ENCODE measurements at places on chromosomes 13 and 19.

DNA sequence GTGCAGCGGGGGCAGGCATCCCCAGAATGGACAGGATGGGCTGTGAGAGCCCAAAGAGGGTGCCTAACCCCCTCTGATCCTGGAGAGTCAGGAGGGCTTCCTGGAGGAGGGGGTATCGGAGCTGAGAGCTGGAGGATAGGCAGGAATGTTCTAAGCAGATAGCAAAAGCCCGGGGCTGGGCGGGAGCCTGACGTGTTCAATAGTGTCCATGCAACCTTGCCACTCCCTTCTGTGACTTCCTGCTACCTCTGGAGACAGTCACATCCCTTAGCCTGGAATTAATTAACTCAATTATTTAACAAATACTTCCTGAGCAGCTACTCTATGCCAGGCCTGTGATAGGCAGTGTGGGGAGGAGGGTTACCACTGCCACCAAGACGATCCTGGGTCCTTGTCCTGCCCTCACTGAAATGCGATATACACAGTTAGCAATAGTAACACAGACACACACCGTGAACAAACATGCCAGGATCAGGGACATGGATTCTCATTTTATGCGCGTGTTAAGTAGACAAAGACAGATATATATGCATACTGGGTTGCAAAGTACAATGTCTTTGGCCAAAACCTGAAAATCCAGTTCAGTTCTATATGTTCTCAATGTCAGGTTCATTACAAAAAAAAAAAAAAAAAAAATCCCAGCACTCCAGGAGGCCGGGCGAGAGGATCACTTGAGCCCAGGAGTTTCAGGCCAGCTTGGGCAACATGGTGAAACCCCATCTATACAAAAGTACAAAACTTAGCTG is 10.7 kb downstream of the AP2S1 start:
- no peak for DNase-seq

DNA sequence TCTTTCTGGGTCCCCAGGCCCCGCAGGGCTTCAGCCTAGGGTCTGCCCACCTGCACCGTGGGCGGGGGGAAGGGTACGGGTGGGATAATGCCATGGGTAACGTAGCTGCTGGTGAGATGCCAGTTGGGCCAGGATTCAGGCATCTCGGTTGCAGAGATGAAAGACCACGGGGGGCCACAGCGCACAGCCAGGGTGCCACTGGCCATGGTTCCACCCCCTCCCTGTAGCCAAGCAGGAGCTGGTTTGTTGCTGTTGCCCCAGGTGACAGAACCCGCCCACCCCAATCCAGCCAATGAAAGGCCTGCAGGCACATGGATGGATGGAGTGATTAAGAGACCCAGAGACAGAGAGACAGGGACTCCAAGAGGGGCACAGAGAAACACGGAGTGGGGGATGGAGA is 1.0 kb upstream of the CGB7 start:
- DNase-seq: no peak

- DNase-seq: no peak
These were observed 470.3 kb downstream of the PCDH20 start for GRCh38 chr13:60945396-60945795.

GRCh38 chr13:73195091-73195490 is 136.3 kb downstream of the KLF5 start:
- DNase-seq: no peak

DNA sequence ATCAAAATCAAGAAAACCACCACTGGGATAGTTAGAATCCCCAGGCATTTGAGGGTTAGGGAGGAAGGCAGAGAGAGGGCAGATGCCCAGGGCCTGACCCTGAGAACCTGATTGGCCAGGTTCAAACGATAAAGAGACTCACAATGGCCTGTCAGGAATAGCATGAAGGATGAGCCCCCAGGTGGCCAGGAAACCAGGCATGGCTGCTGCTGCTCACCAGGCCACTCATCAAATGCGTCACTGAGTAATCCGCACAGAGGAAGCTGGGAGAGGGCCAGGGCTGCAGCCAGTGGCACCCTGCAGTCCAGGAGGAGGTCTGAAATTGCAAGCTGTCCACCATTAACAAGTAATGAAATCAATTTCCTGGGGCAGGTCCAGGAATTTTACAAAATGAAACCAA is 111.3 kb downstream of the KATNAL1 start:
- DNase-seq: no peak

- no peak for DNase-seq
These were observed 472.7 kb upstream of the NBEA start for GRCh38 chr13:34469196-34469986.

DNA sequence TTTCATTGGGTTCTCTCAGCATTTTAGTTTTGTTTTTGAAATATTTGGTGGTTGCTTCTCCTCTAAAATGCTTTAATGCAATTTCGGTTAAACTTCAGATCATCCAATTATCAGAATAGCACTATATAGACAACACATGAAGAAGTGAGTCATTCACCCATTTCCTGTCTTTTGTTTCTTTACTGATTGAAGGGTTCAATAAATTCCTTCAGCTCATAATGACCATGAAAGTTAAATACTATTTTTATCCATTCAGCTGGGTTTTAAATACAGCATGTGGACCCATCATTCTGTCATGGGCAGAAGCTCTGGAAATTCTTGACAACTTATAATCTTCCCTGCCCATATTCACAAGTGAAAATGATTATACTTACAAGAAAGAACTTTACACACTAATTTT is 187.2 kb downstream of the ITGBL1 start:
- no peak for DNase-seq

- no peak for DNase-seq
These were observed 183.5 kb downstream of the DNAJC15 start for GRCh38 chr13:43206838-43207237.

DNA sequence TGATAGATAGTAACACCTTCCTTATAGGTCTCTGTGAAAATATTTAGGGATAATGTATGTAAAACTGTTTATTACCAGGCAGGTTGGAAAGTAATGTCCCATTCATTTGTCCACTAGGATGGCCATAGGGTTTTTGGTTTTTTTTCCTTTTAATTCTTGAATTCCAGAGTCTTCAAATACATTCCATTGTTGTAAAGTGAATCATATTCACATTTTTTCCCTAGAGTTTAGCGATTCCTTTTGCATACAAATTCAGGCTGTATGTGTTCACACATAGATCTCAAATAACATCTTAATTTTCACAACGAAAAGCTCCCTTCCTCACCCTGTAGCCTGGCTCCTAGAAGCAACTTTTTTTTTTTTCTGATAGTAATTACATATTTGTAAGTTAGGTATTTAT is 1.8 kb upstream of the ZNF557 start:
- no peak for DNase-seq

- no peak for DNase-seq
These were observed 504.6 kb upstream of the KLHL1 start for GRCh38 chr13:70612881-70613280.

DNA sequence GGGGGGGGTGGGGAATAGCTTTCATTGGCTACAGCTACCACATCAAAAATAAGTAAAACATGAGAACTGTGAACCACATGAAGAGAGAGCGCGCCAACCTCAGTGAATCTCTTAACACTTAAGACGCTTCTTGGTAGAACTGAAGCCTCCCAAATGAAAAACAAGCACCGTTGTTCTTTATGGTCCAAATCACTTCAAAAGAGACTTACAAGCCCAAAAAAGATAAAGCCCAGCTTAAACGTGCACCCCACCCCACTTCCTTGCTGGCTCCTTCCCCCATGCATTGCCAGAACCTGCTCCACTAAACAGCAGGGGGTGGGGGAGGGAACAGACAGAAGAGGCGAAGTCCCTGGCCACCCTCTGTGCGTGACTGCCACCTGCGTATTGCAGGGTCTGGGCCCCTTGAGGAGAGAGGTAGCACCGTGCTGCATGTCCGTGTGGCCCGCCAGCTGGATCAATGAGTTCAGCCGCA is 479.1 kb downstream of the FOXO1 start:
- DNase-seq: no peak

DNA sequence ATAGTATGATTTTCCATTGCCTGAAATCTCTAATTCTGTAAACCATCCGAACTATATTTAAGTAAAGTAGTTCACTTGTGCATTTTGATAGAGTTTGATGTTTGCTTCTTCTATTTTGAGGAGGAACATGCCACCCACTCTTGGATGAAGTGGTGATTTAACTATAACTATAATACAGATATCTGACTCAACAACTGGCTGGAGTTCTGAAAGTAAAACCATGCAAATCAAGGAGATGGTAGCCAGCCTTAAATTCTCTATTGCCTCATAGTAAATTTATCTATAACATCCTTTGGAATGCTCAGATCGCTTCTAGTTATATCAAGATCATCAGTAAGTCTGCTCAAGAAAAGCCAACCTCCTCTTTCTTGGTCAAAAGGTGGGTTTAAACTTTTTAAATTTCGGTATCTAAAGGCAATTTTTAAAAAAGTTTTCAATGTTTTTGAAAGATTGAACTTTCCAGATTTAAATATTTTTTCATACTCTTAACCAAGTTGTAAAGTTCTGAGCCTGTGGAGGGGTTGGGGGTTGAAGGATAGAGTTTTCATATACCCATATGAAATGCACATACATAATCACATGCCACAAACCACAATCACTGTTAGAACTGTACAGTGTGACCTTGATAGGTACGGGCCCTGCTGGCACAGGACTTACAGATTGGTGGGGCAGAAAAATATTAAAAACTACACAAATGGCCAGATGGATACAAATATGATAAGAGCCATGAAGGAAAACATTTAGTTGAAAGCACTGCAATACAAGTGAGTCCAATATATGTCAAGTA is 90.5 kb upstream of the RFC3 start:
- no peak for DNase-seq

DNA sequence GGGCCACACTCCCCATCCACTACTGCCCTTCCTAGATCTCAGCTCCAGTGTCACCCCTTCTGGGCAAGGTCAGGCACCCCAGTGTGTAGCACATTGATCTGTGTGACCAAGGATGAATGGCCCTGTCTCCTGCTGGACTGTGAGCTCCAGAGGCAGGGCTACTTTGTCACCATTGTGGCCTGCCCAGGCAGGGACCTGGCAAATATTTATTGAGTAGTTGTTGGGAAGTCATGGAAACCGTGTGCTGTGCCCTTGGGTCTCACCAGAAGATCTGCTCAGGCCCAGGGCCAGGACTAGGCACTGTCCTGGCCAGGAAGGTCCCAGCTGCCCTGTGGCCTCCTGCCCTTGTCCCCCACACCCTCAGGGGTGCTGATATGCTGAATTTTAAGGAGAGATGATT is 10.5 kb downstream of the NACC1 start:
- DNase-seq: no peak

DNA sequence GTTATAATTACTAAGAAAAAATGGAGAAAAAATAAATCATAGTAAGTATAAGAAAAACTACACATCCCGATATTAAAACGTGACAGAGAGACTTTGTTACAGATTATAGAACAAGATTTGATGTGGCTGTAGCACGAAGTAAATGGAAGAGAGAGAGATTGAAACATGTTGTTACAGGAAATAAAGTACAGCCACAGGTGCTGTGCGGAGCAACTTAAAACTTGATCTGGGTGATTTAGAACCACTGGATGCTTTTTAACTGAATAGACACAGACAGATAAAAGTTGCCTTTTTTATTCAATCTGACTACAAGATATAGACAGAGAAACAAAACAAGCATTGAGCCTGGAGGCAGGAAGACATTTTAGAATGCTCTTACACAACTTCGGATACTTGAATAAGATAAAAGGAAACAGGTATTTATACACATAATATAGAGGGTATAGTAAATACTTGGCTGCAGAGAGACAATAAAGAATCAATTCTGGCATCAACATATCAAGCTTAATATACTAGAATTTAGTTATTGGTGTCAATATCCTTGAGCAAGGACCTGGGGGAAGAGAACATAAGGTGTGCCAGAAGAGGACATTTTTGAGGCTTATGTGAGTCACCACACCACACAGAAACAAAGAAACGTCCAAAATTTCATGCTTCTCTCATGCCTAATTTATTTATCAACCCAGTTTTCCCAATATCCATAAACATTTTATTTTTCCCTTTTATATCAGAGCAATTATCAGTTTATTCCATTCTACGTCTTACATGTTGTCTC is 548.5 kb downstream of the SLITRK1 start:
- no peak for DNase-seq

DNA sequence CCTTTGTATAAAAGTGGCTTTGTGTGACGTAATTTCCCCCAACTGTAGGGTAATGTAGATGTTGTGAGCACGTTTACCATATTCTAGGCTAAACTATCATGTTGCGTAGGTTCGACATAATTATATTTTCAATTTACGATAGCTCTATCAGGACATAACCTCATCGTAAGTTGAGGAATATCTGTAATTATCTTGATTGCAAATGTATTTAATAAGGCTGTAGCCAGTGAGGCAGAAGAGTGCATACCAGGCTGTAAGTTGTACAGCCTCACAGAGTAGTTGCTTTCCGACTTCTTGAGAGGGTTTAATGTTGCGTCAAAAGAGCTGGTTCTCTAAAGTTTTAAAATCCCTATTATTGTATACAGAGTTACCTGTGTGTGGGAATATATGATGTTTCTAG is 839.4 kb upstream of the GPC6 start:
- DNase-seq: no peak

GRCh38 chr13:51524312-51524711 is 60.0 kb upstream of the WDFY2 start:
- no peak for DNase-seq

DNA sequence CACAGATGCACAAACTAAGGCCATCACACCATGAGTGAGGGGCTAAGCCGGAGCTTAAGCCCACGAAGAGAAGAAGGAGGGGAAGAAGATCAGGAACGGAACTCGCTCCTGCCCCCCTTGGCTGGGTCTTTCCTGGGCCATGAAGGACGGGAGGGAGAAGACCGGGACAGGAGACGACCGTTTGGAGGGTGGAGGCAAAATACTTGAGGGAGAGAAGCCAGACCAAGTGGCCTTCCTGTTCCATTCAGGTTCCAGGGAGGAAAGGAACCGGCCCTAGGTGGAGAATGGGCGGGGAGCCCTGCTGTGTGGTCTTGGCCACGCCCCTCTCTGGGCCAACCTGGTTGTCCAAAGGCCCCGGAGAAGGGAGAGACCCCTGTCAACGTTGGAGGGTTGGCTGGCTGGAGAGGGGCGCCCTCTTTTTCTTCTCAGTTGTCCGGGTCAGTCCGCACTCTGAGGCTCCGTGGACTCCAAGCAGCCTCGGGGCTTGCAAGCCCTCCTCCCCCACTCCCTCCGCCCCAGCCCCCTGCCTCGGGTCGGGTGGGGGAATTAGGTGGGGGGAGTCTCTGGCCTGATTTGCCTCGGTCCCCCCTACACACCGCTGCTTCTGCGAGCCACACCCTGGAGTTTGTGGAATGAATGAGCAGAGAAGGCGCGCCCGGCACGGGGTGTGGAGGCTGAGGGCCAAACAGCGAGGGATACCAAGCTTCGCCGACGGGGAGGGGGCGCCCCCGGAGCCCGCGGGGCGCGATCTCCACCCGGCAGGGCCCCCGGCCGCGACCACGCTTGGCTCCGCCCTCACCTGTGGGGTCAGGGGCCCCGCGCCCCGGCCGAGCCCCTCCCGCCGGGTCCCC is 757 bp downstream of the FBN3 start:
- no peak for DNase-seq

- DNase-seq: no peak
These were observed 8.2 kb upstream of the UPK1A start for GRCh38 chr19:35657904-35658700.

GRCh38 chr19:33325920-33326319 is 23.6 kb upstream of the CEBPA start:
- DNase-seq: no peak
